ENCODE measurements at places on chromosomes 1 and 21.

- ATAC-seq: no peak
Observed at GRCh38 chr1:53498555-53499131, 39.4 kb downstream of the DMRTB1 start.

GRCh38 chr1:175225805-175226129 is 33.2 kb upstream of the KIAA0040 start:
- ATAC-seq: no peak

DNA sequence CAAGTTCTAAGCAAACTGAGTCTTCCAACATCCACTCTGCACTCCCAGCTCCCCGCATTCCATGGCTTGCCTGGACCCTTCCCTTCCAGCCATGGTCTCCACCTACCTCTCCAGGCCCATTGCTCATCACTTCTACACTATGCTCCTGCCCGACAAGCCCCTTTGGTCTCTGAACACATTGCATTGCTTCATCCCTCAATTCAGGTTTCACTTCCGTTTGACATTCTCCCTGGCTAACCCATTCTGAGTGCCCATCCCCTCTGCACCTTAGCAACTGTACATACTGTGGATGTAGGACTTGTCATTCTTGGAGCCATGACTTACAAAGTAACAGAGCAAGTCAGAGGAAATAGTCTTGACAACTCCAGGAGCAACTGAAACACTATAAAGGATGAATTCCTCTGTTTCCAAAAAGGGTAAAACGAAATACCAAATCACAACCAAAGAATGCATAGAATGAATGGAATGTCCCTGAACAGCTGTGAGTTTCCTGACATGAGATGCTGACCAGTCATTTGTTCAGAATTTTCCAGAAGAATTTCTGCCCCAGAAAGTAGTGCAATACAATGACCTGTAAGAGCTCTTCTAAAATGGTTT is 66.7 kb downstream of the KCNJ6 start:
- ATAC-seq: no peak

- peak; percentile 94 for ATAC-seq
Observed at GRCh38 chr21:45363921-45364467, 41.0 kb upstream of the COL18A1 start.

DNA sequence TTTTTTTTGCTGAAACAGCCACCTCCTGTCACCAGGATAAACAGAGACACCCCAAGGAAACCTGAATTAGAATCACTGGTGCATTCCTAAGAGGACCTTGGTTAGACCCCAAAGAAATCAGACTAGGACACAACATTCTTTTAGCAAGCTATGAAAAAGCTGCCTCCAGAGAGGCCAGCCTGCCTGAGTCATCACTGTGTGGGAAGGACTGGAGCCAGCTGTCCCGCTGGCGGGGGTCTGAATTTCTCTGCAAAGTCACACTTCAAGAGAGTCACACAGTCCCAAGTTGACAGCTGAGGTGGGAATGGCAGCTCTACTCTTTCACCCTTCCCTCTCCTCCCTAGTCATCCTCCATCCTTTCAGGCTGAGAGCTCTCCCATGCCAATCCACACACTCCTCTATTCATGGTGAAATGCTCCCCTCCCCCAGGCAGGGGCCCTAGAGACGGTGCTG is 405.0 kb upstream of the POU3F1 start:
- ATAC-seq: no peak

DNA sequence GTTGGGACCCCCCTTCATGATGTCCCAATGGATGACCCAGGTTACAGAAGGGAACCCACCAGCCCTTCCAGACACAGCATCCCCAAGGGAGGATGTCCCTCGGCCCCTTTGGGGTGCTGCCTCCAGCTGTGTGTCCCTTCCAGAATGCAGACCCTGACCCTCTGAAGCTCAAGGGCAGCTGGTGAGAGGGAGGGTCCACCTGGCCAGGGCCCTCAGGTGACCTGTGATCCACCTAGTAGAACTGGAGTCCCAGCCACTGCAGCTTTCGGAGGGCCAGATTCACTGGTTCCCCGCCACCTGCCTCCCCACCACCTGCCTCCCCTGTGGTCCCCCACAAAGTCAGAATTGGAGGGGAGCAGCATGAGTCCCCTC is 9.6 kb upstream of the TFF1 start:
- ATAC-seq: no peak

DNA sequence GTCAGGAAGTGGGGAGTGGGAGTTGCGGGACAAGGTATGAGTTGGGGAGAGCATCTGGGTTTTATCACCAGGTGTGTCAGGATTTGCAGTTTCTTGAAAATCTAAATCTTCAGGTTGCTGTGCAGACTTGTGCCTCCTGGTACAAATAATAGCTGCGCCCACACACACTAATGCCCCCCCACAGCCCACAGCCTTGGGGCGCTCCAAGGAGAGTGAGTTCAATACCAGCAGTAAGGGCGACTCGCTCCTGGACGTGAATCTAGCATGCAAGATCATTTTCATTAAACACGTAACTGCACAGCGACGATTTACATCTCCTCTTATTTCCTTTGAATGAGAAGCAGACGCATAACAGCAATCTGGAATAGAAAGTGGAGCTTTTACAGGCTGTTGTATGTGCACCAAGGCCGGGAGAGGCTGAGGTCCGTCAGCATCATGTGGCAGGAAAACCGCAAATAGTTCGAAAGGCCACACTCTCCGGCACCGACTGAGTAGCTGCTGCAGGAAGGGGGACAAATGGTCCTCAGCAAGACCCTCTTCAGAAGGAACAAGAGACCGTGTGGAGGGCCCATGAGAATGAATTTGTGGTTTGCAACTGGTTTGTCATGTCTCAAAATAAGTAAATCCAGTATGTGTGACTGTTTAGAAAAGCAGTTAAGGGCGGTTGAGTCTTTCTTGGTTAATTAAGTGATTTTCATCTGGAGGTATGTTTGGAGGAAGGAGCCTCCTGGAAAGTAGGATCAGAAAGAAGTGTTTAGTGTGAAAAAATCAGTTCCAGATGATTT is 439.5 kb downstream of the SMYD3 start:
- ATAC-seq: no peak

DNA sequence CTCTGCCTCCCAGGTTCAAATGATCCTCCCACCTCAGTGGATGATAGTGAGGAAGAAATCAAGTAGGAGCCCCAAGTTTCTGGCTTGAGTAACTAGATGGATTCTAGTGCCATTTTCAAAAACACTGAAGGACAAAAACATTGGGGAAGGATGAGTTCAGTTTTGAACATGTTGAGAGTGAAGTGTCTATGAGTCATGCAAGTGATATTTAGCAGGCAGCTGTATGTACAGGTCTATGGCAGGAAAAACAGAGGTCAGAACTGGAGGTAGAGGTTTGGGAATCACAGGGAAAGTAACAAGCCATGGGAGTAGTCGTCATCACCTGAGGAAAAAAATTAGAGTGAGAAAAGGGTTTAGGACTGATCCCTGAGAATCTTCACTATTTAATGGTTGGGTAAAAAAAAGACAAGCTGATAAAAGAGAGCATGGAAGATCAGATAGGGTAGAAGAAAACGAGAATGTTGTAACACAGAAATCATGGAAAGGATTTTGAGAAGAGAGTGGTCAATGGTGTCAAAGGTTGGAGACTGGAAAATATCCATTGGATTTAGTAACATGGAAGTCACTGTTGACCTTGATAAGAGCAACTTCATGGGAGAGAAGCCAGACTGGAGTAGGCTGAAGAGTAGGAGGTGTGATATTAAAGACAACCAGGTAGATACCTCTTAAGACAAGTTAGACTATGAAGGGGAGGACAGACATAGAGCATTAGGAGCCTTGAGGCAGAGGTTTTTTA is 53.1 kb downstream of the DIPK1A start:
- peak; percentile 75 for ATAC-seq

- no peak for ATAC-seq
Observed at GRCh38 chr1:230253150-230253549, 173.0 kb downstream of the PGBD5 start.

DNA sequence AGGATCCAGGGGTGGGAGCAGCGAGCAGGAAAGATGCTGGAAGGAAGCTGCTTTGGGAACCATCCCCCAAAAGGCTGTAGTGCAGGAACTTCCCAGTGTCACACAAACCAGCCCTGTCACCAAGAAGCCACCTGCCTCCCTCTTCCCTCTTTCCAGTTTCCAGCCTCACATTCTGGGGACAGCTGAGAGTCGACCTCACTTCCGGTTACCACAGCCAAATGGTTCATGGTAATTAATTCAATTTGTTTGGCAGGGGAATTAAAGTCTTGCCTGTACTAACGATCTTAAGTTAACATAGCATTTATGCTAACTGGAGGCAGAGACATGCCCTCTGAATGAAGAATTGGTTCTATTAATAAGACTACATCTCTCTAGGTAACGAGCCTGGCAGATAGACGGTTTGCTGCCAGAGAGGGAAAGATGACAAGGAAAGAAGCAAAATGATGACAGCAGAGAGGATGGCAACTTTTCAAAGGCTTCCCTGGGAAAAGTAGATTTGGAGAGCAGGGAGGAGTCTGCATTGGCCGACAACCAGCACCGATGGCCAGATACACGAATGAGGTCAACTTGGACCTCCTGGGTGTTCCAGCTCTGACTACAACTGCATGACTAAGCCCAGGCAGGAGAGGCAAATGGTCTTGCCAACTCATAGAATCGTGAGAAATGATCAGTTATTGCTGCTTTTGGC is 64.1 kb downstream of the TMCO4 start:
- ATAC-seq: no peak

DNA sequence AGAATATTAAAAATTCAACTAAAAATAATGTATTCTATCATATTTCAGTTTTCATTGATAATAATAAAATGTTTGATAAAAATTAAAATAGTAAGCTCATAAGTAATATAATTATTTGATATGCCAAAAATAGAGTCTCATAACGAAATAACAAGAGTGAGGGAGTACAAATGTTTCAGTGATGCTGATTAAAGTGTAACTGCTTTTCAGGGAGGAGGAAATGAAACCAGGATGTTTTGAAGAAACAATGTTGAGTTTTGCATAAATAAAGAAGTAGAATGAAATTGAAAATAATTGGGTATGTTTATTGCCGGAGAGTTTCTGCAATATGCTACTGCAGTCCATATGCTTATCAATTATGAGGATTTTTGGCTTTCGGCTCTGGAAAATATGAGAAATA is 1159.8 kb upstream of the ADGRL2 start:
- no peak for ATAC-seq

GRCh38 chr1:167439301-167439988 is 78.9 kb downstream of the CD247 start:
- ATAC-seq: no peak

GRCh38 chr1:164802529-164803282 is 243.7 kb downstream of the PBX1 start:
- no peak for ATAC-seq

GRCh38 chr21:44889625-44890337 is 16.3 kb upstream of the PTTG1IP start:
- ATAC-seq: no peak

DNA sequence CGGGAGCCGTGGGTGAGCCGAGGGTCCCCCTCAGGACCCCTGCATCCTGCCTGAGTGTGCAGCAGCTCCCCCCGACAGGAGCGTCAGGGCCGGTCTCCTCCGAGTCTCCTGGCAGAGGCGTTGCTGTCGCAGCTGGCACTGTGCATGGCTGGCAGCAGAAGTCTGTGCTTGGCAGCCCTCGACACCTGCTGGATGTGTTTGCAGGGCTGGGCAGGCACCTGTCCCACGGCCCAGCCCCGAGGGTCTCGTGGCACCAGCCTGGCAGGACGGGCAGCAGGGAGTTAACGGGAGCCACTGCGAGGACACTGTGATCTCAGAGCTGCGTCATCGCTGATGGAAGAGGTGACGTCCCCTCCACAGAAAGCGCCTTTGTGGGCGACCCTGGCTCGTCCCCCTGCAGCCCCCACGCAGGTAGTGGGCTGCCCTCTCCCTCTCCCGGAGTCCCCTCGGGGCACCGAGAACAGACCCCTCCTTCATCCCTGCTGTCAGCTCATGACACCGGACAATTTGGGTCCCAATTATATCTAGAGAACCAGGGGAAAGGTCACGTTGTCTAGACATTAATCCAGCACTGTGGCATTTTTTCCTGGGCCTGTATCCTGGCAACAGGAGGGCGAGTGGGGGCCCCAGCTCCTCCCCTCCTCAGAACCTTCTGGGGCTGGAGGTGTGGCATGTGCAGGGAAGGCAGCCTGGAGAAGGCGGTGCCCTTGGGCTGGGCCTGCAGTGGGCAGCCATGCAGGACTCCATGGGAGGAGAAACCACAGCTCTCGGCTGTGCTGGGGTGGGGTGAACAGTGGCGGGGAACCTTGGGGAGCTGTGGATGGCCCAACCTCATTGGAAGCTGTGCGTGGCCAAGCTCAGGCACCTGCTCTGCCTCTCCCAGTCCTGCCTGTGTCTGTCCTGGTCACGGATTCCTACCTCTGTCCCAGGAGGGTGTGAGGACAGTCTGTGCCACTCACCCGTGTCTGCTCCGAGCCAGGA is 15.4 kb downstream of the COL18A1 start:
- no peak for ATAC-seq

GRCh38 chr1:205017001-205017400 is 26.0 kb upstream of the CNTN2 start:
- no peak for ATAC-seq

DNA sequence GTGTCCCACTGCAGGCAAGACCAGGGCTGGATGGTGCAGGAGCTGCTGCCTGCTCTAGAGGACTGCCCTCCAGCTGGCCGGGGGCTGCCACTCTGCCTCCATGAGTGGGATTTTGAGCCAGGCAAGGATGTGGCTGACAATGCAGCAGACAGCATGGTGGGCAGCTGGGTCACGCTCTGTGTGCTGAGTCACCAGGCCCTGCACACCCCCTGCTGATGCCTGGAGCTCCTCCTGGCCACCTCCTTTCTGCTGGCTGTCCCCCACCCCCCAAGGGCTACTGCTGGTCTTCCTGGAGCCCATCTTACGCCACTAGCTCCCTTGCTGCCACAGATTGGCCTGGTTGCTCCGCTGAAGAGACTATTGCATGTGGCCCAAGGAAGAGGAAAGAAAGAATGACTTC is 3.9 kb upstream of the ZSCAN20 start:
- ATAC-seq: no peak

DNA sequence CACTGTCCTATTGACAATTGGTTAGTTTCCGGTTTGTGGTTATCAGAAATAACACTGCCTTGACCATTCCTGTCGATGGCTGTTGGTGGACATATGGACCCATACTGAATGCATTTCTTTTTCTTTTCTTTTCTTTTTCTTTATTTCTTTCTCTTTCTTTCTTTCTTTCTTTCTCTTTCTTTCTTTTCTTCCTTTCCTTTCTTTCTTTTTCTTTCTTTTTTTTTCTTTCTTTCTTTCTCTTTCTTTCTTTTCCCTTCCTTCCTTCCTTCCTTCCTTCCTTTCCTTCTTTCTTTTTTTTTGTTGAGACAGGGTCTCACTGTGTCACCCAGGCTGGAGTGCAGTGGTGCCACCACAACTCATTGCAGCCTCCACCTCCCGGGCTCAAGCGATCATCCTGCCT is 24.4 kb downstream of the RIPPLY3 start:
- ATAC-seq: no peak

DNA sequence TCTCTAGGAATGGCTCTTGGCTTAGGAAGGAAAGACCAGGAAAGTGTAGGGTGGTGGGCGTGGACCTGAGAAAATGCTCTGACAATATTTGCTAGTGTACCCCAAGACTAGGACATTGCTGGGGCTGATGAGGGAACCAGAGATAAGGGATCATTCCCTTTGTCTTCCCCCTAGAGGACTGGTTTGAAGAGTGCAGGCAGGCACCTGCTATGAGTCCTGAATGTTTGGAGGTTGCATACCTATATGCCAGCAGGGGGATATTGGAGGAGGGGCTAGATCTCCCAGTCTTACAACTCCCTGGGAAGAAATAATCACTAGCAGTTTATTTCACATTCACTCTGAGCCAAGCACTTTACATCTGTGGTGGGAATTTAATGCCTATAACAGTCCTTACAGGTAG is 6.0 kb upstream of the BCL10 start:
- no peak for ATAC-seq

- no peak for ATAC-seq
Observed at GRCh38 chr21:42012344-42012743, 2.2 kb upstream of the ZBTB21 start.

GRCh38 chr1:55717111-55717510 is 501.9 kb upstream of the USP24 start:
- ATAC-seq: no peak
